Pancreas (tissue), 10 donors: ENCODE measurements at places on chromosomes 6 and 20. TPM values are rescaled to one million over a fixed set of nuclear protein-coding genes. Genes with fewer than 3 reads are reported as not detected.

GRCh38 chr6:81253821-81254220, 498.7 kb downstream of the TENT5A start:
- H3K27me3 ChIP-seq: no peaks in the 10 kb centered on the region
- no peak overlapping the region for H3K27ac ChIP-seq
- no peaks in the 10 kb centered on the region for H3K4me1 ChIP-seq
- no peaks in the 10 kb centered on the region for H3K36me3 ChIP-seq

- no peak overlapping the region for H3K27ac ChIP-seq
- no peaks in the 10 kb centered on the region for H3K27me3 ChIP-seq
- no peak overlapping the region for H3K4me3 ChIP-seq
- DNase-seq: no peak
These were observed 531.0 kb upstream of the AGPAT4 start for GRCh38 chr6:161804838-161805237.

GRCh38 chr6:37690964-37691735, 6.5 kb downstream of the MDGA1 start:
- H3K27ac ChIP-seq: no peak overlapping the region
- DNase-seq: no peak
- H3K4me1 ChIP-seq: peaks cover 2% of the 10 kb centered on the region
- H3K4me3 ChIP-seq: no peak overlapping the region
- no peaks in the 10 kb centered on the region for H3K27me3 ChIP-seq

GRCh38 chr20:7214081-7214740, 446.7 kb downstream of the BMP2 start:
- H3K4me1 ChIP-seq: no peaks in the 10 kb centered on the region
- H3K27me3 ChIP-seq: no peaks in the 10 kb centered on the region
- H3K27ac ChIP-seq: no peak overlapping the region
- no peak overlapping the region for H3K4me3 ChIP-seq
- no peaks in the 10 kb centered on the region for H3K36me3 ChIP-seq

DNA sequence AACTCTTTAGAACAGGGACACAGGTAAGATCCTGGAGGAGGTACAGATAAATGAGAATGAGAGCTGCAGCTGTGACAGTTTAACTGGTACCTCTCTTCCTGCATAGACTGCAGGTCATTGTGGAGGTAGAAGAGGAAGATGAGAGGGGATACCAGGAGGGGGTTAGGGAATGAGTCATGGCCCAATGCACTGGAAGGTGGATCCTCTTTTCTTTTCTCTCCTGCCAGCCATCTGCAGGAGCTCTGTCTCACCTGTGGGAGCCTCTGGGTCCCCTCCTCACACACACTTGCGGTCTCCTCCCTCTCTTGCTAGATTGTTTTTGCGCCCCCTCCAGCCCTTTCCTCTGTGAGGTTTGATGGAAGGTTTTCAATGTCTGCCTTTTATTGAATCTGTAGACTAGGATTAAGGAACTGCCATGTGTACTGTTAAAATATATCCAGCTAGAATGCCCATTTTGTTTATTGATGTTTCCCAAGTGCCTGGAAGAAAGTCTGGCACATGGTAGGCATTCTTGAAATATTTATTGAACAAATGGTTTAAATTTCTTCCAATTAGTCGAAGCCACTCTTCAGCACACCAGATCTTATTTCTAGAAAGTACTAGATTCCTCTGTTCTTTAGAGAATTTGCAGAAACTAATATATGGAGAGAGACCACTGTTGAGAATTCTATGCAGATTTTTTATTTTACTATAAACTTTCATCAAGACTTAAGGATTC, 13.0 kb downstream of the C6orf163 start:
- no peak for DNase-seq
- H3K4me3 ChIP-seq: no peak overlapping the region
- H3K4me1 ChIP-seq: no peaks in the 10 kb centered on the region
- no peaks in the 10 kb centered on the region for H3K36me3 ChIP-seq

- no peak for DNase-seq
- no peaks in the 10 kb centered on the region for H3K4me1 ChIP-seq
- H3K36me3 ChIP-seq: no peaks in the 10 kb centered on the region
- H3K27ac ChIP-seq: no peak overlapping the region
- no peaks in the 10 kb centered on the region for H3K27me3 ChIP-seq
- no peak overlapping the region for H3K4me3 ChIP-seq
These were observed 9.7 kb upstream of the MMS22L start for GRCh38 chr6:97292671-97293070.

DNA sequence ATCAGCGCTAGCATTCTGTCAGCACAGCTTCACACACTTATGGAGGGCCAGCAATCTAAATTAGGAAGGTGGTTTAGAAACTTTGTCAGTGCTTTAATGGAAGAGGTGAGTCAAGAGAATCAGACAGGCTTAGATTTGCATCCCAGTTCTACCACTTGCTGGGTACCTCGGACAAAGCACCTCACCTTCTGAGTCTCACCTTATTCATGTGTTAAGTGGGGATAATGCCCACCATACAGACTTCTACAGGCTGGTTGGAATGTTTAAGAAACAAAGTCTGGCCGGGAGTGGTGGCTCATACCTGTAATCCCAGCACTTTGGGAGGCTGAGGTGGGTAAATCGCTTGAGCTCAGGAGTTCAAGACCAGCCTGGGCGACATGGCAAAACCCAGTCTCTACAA, 12.2 kb upstream of the STK35 start:
- DNase-seq: no peak
- H3K4me1 ChIP-seq: no peaks in the 10 kb centered on the region
- peaks cover 9% of the 10 kb centered on the region for H3K27me3 ChIP-seq
- no peak overlapping the region for H3K4me3 ChIP-seq
- H3K36me3 ChIP-seq: no peaks in the 10 kb centered on the region
- H3K27ac ChIP-seq: no peak overlapping the region

DNA sequence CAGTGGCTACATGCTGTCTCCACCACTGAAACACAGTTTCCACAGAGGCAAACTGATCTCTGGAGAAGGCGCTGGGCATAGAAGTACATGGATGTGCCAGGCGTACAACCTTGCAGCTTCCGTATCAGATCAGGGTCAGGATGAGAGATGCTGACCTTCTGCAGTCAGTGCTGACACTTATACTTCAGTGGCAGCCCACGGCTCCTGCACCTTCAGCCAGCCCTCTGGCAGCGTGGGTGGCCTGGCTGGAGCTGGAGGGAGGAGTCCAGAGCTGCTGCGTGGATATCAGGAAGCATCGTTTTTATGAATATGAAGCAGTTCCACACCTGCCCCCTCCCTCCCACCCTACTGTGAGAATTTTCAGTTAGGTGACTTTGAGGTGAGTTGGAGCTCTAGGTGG, 149.3 kb downstream of the CFAP61 start:
- H3K4me1 ChIP-seq: no peaks in the 10 kb centered on the region
- no peak for DNase-seq
- H3K27me3 ChIP-seq: no peaks in the 10 kb centered on the region
- H3K36me3 ChIP-seq: no peaks in the 10 kb centered on the region

DNA sequence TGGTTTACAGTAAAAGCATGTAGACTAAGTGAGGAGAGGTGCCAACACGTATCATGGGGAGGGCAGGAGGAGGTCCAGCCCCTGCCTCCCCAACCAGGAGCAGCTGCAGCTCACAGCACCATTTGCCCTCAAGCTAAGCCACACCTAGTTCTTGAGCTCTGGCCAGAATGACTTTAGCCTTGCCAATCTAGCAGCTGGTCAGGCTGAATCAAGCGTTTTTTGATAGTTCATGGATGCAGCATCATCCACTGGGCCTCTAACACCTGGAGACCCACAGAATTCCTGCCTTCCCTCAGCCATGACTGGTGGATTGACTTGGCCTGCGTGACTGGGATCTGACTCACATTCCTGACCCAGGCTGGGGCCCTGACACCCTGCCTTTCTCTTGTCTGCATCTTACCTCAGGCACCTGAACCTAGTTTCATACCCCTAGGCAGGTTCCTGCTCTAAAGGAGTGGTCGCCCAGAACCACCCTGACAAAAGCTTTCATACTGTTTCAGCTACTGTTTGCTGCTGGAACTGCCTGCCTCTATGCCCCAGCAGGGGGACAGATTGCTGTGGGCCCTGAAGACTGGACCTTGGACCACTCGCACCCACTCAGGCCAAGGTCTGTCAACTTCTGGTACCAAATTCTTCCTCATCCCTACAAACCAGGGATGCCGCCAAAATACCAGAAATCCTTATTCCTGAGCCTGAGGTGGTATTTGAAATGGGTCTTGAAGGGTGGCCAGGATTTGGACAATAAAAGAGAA, 122.3 kb downstream of the QRSL1 start:
- peak overlapping the region; percentile 14 for H3K27ac ChIP-seq
- no peaks in the 10 kb centered on the region for H3K36me3 ChIP-seq
- peak; percentile 82 for DNase-seq

GRCh38 chr6:94300424-94301144, 881.2 kb upstream of the EPHA7 start:
- H3K36me3 ChIP-seq: no peaks in the 10 kb centered on the region
- DNase-seq: no peak
- H3K4me3 ChIP-seq: no peak overlapping the region
- H3K27me3 ChIP-seq: no peaks in the 10 kb centered on the region
- H3K27ac ChIP-seq: no peak overlapping the region

DNA sequence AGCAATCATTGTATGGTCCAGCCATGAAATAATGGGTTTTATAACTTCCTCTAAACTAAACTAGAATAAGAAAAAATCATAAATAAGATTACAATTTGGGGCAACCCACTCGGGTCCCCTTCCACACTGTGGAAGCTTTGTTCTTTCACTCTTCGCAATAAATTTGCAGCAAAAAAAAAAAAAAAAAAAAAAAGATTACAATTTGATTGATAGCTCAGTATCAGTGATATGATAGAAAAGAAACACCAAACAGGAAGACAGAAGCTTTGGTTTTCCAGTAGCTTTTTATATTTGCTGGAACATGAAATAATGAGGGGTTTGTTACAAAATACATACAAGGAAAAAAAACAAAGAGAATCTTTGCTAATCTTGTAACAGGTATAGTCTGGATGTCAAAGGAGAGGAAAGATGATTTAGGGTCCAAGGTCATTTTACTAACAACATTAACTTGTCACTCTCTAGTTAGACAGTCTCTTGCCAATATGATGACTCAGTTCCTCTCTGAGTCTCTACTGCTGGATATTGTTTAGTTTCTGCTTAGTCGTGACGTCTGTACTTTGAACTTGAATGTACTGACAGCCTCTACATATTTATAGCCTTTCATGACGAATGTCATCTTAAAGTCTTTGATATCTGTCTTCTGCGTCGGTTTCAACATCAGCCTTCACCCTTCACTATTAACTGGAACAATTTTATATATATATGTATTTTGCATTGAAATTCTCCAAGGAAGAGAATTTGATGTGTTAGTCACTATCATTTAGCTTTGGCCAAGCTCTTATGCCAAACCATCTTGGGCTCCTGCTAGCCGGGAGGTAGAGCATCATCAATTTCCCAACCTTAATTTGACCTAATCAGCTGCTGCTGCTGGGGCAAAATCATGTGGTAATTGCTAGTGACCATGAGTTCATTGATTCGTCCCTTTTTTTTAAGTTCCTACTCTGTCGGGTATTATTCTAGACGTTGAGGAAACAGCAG, 213.1 kb upstream of the STXBP5 start:
- H3K27ac ChIP-seq: no peak overlapping the region
- H3K36me3 ChIP-seq: no peaks in the 10 kb centered on the region
- no peaks in the 10 kb centered on the region for H3K4me1 ChIP-seq
- DNase-seq: no peak

DNA sequence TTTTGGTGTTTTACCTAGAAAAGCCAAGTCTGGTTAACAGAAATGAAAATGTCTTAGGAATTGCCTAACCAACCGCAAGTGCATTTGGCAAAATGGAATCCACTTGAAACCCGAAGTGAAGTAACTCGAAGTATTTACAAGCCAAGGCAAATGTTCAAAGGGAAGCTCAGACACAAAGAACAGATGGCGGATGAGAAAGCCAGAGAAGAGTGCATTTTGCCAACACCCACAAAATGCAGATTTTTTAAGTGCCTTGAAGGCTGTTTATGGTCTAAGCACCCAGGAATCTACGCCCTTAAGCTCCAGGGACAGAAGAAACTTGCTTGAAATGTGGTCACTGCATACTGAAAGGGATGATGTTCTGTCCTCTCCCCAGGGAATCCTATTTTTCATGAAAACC, 70.0 kb upstream of the TBXT start:
- H3K27ac ChIP-seq: no peak overlapping the region
- no peak for DNase-seq
- H3K4me3 ChIP-seq: no peak overlapping the region
- H3K27me3 ChIP-seq: no peaks in the 10 kb centered on the region

DNA sequence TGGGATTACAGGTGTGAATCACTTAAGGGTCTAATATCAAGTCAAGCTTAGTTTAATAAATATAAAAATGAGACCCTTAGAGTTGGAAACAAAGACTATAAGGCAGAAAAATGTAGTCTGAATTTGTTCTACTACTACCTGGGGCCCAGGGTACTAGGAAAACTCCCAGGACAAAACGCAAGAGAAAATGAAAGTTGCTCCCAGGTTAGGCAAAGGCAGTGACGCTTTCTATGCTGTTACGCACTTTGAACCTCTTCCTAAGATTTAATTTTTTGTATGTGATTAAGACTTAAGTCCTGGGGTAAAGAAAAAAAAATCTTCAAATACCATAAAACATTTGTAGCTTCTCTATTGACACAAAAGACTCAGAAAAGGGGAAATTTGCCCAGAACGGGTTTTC, 17.3 kb downstream of the DSP start:
- peaks cover 9% of the 10 kb centered on the region for H3K36me3 ChIP-seq
- H3K4me1 ChIP-seq: peaks cover 21% of the 10 kb centered on the region
- H3K4me3 ChIP-seq: no peak overlapping the region
- H3K27me3 ChIP-seq: no peaks in the 10 kb centered on the region
- H3K27ac ChIP-seq: no peak overlapping the region
- no peak for DNase-seq

DNA sequence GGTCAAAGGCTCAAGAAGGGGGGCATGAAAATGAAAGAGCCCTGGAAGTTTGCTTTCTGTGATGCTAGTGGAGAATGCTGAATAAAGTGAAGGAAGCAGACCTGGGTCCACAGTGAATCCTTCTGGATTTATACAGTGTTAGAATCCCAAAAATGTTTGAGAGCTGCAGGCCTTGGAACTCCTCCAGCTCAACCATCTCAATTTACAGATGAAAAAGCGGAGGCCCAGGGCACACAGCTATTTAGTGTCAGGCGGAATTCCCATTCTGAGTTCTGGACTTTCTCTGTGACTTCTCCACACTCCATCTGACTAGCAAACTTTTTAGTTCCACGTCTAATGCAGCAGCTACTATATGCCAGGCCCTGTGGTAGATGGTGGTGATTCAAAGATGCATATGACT, 1.5 kb upstream of the PRSS35 start:
- no peaks in the 10 kb centered on the region for H3K4me1 ChIP-seq
- H3K4me3 ChIP-seq: no peak overlapping the region
- H3K27me3 ChIP-seq: no peaks in the 10 kb centered on the region
- no peak overlapping the region for H3K27ac ChIP-seq
- no peak for DNase-seq

DNA sequence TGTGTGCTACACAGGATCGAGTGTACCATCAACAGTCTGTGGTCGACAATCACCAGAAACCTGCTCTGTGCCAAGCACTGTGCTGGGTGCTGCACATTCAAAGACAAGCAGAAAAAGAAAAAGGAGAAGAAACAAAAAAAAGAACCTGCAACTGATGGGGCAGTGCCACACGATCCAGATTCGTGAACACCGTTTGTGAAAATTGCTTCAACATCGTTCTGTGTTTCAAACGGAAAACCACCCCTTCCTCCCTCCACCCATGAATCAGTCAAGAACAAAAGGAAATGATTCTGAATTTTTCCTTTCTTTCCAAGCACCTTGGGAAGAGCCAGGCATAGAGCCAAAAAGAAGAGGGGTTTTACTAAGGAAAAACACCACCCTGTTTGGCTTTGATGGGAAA, 129.2 kb upstream of the ARID1B start:
- no peak overlapping the region for H3K27ac ChIP-seq
- no peak overlapping the region for H3K4me3 ChIP-seq
- DNase-seq: no peak
- no peaks in the 10 kb centered on the region for H3K4me1 ChIP-seq

The LST1 gene
- 1.7 TPM for total RNA-seq

The TINAG gene
- not detected for total RNA-seq

The ANGPT4 gene
- 0.03 TPM for total RNA-seq

The ADGRF1 gene
- 0.24 TPM for total RNA-seq
